ENCODE measurements at places on chromosomes 3 and 15. TPM values are rescaled to one million over a fixed set of nuclear protein-coding genes. Genes with fewer than 3 reads are reported as not detected.

The DAZL gene
- not detected for total RNA-seq

The ALAS1 gene
- total RNA-seq: 40.0 TPM

The EPB42 gene
- total RNA-seq: not detected

The SLC24A5 gene
- not detected for total RNA-seq

The FBXW12 gene
- total RNA-seq: not detected

The TMOD2 gene
- 20.0 TPM for total RNA-seq

The OSBPL10 gene
- total RNA-seq: 15.4 TPM

The DCUN1D1 gene
- 48.3 TPM for total RNA-seq

The PDIA5 gene
- 16.4 TPM for total RNA-seq

The PLSCR2 gene
- not detected for total RNA-seq

The FSTL1 gene
- total RNA-seq: 558 TPM

The RAD51 gene
- total RNA-seq: 3.0 TPM

The MAP1A gene
- total RNA-seq: 28.9 TPM

The SIAH2 gene
- total RNA-seq: 26.9 TPM

The TICRR gene
- total RNA-seq: not detected

The USP50 gene
- total RNA-seq: not detected

The FRMD5 gene
- 1.1 TPM for total RNA-seq

The CHD2 gene
- total RNA-seq: 41.9 TPM

The IGSF10 gene
- 2.7 TPM for total RNA-seq

The MYLK gene
- total RNA-seq: 1,558 TPM

The TMC3 gene
- 0.81 TPM for total RNA-seq

The SH2D7 gene
- not detected for total RNA-seq

The SLC12A1 gene
- total RNA-seq: not detected

The TRAIP gene
- 1.6 TPM for total RNA-seq

The ADPRH gene
- 10.2 TPM for total RNA-seq

The ATP2B2 gene
- total RNA-seq: not detected

The GRK7 gene
- not detected for total RNA-seq

The CEMIP gene
- total RNA-seq: 0.54 TPM

The RBP2 gene
- total RNA-seq: not detected

The TMEM39A gene
- 26.5 TPM for total RNA-seq

The IL5RA gene
- 0.81 TPM for total RNA-seq

The PODXL2 gene
- 1.9 TPM for total RNA-seq

The PRICKLE2 gene
- 106 TPM for total RNA-seq

The NR2E3 gene
- not detected for total RNA-seq

The CPA3 gene
- 5.6 TPM for total RNA-seq

The HYKK gene
- total RNA-seq: 13.7 TPM

The IGF2BP2 gene
- total RNA-seq: 13.5 TPM

The C2CD4A gene
- 0.31 TPM for total RNA-seq

The TMEM212 gene
- not detected for total RNA-seq

The SPTSSB gene
- total RNA-seq: not detected

The ZPLD1 gene
- not detected for total RNA-seq

The TRIM71 gene
- not detected for total RNA-seq

The VPS33B gene
- total RNA-seq: 11.2 TPM

The MRAS gene
- total RNA-seq: 48.6 TPM

The LRRIQ4 gene
- not detected for total RNA-seq

The CXCR6 gene
- total RNA-seq: 0.87 TPM

The SYNPR gene
- total RNA-seq: 0.47 TPM
